ENCODE measurements at places on chromosomes 16 and 17.

- DNase-seq = no peak
Observed at GRCh38 chr16:1557576-1557975, 24.1 kb downstream of the TMEM204 start.

DNA sequence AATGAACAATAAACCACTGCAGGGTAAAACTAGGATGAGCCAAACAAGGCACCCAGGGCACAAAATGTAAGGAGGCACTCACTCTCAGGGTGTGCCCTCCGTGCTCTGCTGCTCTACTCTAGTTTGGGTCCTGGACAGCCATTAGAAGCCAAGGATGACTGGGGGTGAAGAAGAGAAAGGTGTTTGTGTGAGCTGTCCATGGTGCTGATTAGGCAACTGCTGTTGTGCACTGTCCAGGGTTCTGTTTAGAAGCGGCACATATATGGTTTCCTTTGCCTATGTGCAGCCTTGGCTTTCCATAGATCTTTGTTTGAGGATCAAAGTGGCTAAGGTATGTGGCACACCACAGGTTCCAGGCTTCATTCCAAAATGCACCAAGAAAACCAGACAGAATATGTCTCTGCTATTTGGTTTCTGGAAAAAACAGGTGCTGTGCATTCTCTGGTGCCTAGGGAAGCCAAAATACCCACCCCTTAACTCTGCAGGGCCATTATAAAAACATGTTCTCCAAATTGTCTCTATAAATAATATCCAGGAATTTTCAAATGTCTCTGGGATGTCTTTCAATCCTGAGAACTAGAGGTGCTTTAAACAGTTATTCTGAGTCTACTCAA is 123.5 kb downstream of the CBLN1 start:
- no peak for DNase-seq

GRCh38 chr17:4101759-4102405 is 40.9 kb downstream of the ZZEF1 start:
- DNase-seq = no peak

DNA sequence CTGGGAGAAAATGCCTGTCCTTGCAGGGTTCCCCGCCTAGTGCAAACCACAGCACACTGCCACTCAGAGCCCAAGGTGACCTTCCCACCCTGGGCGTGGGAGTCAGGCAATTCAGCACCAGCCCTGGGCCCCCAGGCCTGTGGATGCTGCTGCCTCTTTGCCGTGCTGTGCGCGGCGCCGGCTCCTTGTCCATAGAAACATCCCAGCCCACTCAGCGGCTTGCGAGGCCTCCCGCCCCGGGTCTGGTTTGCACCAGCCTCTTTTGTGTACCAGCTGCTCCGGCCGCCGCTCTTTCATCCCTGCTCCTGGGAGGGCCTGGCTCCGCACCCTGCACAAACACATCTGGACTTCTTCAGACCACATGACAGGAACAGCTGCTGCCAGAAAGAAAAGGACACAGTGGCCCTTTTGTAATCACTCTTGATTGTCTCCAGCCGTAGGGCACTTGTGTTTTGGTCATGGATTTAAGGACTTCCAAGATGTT is 75.4 kb upstream of the SDK2 start:
- DNase-seq = no peak

GRCh38 chr17:58312829-58313228 is 15.8 kb downstream of the TSPOAP1 start:
- no peak for DNase-seq

DNA sequence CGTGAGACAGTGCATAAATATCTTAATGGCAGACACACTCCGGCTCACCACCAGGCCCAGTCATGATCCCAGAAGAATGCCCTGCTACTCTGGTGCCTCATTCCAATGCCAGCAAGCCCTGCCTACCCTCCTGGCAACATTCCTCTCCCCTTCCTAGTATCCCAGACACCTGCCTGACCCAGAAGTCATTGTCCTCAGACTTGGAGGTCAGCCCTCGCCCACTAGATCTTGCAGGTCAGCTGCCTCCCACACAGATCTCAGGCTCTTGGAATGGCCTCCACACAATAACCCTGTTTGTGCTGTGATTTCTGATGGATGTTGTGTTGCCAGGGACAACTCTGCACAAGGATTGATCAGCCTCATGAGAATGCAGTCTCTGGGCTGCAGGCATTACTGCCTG is 1.8 kb upstream of the TEX2 start:
- DNase-seq = no peak

GRCh38 chr16:59440-60059 is 5.9 kb downstream of the SNRNP25 start:
- no peak for DNase-seq

DNA sequence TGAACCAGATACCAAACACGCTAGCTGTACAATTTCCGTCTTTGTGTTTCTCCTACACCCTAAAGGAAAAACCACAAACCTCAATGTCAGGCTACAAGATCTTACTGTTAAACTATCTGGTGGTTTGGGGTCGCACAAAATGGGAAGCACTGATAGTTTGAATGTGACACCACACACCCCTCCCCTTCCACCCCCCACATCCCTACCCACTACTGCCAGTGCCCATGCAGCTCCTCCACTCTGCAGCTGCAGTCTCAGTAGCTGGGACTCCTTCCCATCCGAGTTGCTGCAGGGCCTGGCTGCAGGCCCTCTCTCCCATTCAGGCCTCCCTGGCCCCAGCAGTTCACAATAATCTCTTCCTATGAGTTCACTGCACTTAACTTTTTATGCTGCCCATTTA is 18.4 kb downstream of the TRAP1 start:
- no peak for DNase-seq

GRCh38 chr16:11105038-11105903 is 150.7 kb downstream of the SOCS1 start:
- peak; percentile 61 for DNase-seq

DNA sequence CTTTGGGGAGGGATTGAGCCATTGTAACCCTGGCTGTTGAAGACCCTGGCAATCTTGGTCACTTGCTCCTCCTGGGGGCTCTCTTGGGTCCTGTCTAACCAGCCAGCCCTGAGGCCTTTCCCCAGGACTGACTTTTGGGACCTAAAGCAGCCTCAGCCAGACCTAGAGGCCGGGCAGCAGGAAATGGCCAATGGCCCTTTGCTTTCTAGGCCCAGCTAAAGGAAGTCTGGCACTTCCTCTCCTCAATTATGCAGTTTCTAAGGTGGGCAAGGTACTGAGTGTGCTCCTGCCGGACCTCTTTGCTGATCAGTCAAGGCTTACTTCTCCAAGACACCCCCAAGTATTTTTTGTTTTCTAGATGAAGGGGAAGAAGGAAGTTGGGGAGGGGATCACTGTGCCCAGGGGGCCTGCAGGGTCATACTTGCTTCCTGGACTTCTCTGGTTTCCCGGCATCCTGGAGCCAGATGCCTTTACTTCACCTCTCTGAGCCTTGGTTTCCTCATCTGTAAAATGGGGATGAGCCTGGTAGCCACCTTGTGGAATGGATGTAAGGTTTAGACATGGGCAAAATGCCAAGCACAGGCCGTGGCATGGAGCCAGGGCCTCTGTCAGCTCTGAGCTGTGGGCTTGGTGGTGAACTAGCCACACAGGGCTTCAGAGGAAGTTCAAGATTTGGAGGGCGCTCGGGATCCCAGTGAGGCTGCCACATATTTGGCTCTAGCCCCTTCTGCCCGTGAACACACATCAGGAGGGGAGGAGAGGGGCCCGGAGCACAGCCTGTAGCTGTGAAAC is 8.6 kb downstream of the CX3CL1 start:
- DNase-seq = no peak

- no peak for DNase-seq
Observed at GRCh38 chr17:17605729-17606088, 14.2 kb upstream of the PEMT start.

DNA sequence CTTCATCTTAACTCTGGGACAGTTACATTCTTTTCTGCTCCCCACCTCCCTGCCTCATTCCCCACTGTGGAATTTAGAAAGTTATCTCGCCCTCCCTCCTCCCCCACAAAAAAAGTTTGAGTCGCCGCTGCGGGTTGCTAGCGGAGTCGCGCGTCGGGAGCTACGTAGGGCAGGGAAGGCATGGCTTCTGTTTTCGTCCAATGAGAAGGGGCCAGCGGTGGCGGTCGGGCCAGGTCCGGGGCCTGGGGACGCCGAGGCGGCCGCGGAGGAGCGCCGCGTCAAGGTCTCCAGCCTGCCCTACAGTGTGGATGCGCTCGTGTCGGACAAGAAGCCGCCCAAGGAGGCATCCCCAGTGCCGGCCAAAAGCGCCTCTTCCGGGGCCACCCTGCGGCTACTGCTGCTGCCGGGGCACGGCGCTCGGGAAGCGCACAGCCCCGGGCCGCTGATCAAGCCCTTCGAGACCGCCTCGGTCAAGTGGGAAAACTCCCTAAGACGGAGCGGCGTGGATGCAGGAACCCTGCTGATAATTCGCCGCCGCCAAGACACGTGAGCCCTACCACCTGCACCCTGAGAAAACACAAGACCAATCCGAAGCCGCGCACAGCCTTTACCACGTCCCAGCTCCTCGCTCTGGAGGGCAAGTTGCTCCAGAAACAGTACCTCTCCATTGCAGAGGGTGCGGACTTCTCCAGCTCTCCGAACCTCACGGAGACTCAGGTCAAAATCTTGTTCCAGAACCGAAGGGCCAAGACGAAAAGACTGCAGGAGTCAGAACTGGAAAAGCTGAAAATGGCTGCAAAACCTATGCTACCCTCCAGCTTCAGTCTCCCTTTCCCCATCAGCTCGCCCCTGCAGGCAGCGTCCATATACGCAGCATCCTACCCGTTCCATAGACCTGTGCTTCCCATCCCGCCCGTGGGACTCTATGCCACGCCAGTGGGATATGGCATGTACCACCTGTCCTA is 8.9 kb downstream of the OR4D1 start:
- no peak for DNase-seq

DNA sequence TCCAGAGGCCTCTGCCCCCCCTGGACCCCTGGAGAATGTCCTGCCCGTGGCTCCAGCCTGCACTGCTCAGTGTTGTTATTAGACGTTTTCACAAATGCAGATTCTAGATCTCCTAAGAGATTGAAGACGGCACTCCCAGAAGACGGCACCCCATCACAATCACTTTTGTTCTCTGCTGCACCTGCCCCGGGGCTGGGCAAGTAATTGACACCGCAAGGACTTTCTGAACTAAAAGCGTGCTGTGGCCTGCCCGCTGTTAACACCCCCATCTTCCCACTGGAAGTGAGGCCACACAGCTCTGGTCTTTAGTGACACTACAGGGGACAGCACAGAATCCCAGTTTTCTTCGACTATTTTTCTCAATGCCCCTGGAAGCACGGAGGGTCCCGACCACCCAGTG is 256.9 kb downstream of the ENGASE start:
- DNase-seq = no peak

- no peak for DNase-seq
Observed at GRCh38 chr17:3848229-3848835, 2.3 kb upstream of the NCBP3 start.

DNA sequence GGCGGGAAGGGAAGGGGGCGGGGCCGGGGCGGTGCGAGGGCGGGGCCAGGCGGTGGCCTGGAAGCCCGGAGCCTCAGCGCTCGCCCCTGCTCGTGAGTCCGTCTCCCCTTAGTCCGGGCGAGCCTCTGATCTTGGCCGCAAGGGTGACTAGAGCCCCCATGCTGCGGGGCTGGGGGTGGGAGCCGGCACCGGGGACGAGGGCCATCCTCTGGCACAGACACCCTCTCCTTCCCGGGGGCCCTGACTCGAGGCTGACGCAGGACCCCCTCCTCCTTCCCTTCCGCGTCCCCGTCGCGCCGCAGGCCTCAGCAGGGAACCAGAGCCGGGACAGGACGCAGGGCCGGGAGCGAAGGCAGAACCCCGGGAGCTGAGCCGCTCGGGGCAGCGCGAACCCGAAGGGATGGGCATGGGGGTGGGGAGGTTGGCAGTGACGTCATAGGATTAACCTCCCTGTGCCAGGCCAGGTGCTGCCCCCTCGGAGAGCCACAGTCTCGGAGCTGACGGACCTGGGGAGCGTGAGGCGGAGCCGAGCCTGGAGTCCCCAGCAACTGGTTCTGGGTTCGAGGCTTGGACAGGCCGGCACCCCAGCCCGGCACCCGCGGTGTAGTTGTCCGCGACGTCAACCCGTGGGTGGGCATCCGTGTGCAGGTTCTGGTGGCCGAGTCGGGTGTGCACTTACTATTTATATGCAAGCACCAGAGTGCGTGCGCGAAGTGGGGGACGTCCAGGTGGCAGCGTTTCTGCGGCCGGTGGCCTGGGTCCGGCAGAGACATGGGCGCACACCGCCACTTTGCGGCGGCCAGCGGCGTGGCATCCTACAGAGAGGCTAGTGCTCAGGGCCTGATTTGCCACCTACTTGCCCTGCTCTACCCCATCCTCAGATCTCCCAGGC is 503 bp upstream of the PLCD3 start:
- DNase-seq = peak; percentile 96

DNA sequence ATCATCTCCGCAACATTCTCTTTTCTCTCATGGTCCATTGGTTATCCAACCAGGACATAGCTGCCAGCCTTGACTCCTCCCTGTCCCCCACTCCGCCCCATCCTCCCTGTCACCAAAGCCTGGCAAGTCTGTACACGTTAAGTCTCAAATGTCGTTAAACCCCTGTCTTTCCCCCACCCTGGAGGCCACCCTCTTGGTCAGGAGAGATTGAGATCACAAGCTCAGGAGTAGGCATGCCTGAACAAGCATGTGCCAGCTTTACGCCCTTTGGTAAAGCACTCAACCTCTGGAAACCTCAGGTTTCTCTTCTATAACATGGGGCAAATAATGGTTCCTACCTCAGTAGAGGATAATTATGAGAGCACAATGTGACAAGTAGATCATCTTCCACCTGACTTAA is 38.1 kb upstream of the CCL1 start:
- no peak for DNase-seq

- no peak for DNase-seq
Observed at GRCh38 chr16:27600381-27600780, 50.4 kb downstream of the KATNIP start.

GRCh38 chr17:20197272-20197926 is 188.2 kb downstream of the SPECC1 start:
- no peak for DNase-seq

DNA sequence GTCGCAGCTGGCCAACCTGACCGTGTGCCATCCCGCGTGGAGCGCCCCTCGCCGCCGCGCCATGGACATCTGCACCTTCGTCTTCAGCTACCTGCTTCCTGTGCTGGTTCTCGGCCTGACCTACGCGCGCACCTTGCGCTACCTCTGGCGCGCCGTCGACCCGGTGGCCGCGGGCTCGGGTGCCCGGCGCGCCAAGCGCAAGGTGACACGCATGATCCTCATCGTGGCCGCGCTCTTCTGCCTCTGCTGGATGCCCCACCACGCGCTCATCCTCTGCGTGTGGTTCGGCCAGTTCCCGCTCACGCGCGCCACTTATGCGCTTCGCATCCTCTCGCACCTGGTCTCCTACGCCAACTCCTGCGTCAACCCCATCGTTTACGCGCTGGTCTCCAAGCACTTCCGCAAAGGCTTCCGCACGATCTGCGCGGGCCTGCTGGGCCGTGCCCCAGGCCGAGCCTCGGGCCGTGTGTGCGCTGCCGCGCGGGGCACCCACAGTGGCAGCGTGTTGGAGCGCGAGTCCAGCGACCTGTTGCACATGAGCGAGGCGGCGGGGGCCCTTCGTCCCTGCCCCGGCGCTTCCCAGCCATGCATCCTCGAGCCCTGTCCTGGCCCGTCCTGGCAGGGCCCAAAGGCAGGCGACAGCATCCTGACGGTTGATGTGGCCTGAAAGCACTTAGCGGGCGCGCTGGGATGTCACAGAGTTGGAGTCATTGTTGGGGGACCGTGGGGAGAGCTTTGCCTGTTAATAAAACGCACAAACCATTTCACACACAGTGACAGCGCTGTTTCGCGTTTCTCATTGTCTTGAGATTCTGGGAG is 2.0 kb upstream of the ZACN start:
- DNase-seq = no peak
